GM23248 (cell line): ENCODE measurements at places on chromosomes 7 and 10. TPM values are rescaled to one million over a fixed set of nuclear protein-coding genes. Genes with fewer than 3 reads are reported as not detected.

MET gene
- total RNA-seq = 62.3 and 68.8 TPM in 2 replicates

ZNF488 gene
- not detected in 2 replicates for total RNA-seq

CCDC172 gene
- not detected in 2 replicates for total RNA-seq

RABGEF1 gene
- 70.8 and 71.5 TPM in 2 replicates for total RNA-seq

ADAM8 gene
- 0.25 and 0.76 TPM in 2 replicates for total RNA-seq

SPDYE17 gene
- total RNA-seq = not detected in 2 replicates

SAP25 gene
- total RNA-seq = not detected in 2 replicates

ADRB1 gene
- not detected in 2 replicates for total RNA-seq
